Memory B cell (primary cell): ENCODE measurements at places on chromosomes 4 and X.

GRCh38 chrX:38634665-38635064 lies 73.3 kb downstream of the TSPAN7 start:
- DNase-seq: no peak

DNA sequence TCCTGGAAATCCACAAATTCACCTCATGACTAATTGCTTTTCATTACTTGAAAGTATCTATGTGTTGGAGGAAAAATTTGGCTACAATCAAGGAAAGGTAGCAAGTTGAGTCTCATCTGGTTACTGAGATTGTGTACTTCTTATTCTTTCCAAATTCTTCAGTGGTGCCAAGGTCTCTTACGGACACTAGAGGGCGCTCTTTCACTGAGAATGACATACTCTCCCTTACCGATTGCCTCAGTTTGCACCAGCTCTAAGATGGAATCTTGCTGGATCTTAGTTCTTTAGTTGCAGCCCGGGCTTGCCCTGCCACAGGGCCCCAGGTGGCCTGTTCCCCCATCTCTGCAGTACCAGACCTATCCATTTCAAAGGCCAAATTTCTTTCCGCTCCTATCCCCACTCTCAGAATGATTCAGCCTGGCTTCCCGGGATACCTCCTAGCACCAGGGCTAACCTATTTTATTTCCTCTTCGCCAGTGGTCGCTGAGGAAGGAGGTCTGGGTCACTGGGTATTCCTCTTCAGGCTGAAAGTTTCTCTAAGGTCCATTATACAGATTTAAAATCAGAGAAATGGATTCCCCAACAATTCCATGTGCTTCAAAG lies 24.6 kb upstream of the GPR50 start:
- DNase-seq: peak; percentile 10

- no peak for DNase-seq
Observed at GRCh38 chr4:108793415-108793814, 30.6 kb upstream of the ETNPPL start.

GRCh38 chrX:41332408-41333002 lies 1.5 kb upstream of the DDX3X start:
- DNase-seq: no peak

DNA sequence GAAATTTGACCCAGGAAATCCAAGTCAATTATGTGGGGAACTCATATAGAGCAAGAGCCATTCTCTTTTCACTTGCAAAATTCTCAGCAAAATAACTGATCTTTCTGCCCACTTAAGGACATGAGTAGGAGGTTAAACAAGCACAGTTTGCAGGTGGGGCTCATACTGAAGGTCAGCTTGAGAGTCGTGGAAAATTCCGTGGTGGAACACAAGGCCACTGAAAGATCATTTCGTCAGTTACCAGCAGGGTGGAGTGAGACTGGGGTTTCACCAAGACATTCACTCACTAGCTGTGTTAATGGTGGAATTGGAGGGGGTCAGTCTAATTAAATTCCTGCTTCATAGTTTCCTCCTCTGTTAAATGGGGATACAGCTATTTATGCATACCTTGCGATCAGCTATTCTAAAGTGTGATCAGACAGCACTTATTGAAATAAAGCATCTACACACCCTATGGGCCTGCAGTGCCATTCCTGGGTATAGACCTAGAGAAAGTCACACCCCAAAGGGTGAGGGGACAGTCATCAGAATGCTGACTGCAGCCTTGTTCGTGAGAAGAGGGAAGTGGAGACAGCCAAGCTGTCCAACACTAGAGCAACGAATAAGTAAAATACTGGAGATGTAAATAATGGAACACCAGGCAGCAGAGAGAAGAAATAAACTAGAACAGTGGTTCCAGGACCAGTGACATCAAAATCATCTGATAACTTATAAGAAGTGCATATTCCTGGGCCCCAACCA lies 42.7 kb upstream of the CLNK start:
- no peak for DNase-seq
